Foreskin fibroblast (primary cell): ENCODE measurements at places on chromosomes 7 and 10.

GRCh38 chr10:120735773-120736371 lies 115.3 kb upstream of the WDR11 start:
- DNase-seq, result no peak

DNA sequence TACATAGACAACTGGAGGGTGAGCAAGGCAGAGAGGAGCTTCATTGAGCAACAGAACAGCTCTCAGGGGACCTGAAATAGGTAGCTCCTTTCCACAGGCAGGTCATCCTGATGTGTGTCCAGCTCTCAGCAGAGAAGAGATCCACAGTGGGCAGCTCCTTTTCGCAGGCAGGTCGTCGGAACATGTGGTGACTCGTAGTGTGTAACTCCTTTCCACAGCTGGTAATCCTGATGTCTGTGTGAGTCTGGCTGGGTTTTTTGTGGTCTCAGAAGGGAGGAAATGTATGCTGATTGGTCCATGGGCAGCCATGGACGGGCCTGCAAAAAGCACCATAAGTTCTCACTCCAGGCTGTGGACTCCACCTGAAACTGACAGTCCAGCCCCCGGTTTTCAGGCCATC lies 24.4 kb upstream of the TES start:
- DNase-seq, result no peak

GRCh38 chr10:91010952-91011351 lies 90.1 kb upstream of the ANKRD1 start:
- no peak for DNase-seq

- DNase-seq, result no peak
These were observed 12.8 kb downstream of the OR13A1 start for GRCh38 chr10:45302573-45302972.

- no peak for DNase-seq
These were observed 25.1 kb downstream of the PRKAG2 start for GRCh38 chr7:151851782-151852181.

- DNase-seq, result no peak
These were observed 182.1 kb downstream of the AUTS2 start for GRCh38 chr7:69780379-69780778.

GRCh38 chr10:7157091-7157490 lies 253.7 kb downstream of the SFMBT2 start:
- DNase-seq, result no peak

DNA sequence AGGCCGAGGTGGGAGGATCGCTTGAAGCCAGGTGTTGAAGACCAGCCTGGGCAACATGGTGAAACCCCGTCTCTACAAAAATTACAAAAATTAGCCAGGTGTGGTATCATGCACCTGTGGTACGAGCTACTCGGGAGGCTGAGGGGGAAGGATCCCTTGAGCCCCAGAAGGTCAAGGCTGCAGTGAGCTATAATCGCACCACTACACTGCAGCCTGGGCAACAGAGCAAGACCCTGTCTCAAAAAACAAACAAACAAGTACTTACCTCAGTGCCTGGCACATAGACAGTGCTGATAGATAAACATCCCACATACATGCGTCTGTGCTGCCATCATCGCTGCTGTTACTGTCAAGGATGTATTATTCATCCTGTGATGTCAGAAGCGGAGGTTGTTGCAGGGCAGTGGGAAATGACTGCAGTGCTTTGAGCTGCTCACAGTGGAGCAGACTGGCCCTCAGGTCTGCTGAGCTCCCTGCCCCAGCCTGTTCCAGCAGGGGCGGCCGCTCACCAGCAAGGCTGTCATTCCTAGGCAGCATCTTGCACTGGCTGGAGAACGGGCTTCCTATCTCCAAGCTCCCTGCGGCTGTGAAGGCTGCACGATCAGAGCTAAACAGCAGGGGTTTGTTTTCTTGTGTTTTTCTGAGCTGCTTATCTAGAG lies 18.6 kb downstream of the FOXK1 start:
- DNase-seq, result no peak

GRCh38 chr7:36057323-36057722 lies 95.7 kb upstream of the EEPD1 start:
- DNase-seq, result no peak

DNA sequence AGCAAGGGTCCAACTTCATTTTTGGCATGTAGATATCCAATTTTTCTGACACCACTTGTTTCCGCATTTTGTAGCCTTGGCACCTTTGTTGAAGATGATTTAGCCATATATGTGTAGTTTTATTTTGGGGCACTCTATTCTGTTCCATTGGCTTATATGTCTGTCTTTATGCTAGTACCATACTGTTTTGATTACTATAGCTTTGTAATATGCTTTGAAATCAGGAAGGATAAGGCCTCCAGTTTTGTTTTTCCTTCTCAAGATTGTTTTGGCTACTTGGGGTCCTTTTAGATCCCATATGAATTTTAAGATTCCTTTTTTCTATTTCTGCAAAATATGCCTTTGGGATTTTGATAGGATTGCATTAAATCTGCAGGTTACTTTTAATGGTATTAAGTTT lies 9.5 kb upstream of the BTBD16 start:
- DNase-seq, result no peak

- DNase-seq, result peak; percentile 41
These were observed 115.2 kb upstream of the CDK1 start for GRCh38 chr10:60662917-60663614.

GRCh38 chr7:14962778-14963177 lies 60.2 kb upstream of the DGKB start:
- no peak for DNase-seq

DNA sequence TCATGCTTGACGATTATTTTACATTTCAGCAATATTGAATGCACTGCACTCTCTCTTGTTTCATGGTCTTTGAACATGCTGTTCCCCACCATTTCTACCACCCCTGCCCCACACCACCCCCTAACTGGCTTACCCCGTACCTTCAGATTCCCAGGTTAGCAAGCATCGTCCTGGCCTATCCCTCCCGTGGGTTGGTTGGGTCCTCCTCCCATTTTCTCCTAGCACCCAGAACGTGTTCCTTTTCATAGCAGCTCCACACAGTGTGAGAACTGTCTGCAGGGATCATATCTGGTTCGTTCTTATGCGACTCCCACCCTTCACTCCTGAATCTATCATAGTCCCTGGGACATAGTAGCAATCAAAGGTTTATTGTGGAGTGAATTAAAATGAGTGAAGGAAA lies 48.6 kb downstream of the C10orf90 start:
- no peak for DNase-seq

DNA sequence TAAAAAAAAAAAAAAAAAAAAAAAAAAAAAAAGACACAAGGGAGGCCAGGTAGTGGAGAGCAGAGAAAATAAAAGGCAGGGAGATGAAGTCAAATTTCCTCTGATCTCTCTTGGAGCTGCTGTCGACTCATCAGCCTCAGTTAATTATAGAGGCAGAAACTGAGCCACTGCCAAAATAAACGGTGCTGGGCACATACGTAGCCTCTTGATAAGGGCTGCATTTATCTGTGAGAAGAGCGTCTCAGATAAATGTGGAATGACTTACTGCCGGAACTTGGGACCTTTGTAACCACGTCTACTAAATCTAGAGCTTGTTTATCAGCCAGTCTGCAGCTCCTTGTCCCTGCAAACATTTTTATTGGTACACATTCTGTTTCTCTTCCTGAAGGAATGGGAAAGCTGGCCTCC lies 162.3 kb downstream of the BAMBI start:
- no peak for DNase-seq

- DNase-seq, result no peak
These were observed 11.0 kb upstream of the C10orf143 start for GRCh38 chr10:130121486-130122079.

DNA sequence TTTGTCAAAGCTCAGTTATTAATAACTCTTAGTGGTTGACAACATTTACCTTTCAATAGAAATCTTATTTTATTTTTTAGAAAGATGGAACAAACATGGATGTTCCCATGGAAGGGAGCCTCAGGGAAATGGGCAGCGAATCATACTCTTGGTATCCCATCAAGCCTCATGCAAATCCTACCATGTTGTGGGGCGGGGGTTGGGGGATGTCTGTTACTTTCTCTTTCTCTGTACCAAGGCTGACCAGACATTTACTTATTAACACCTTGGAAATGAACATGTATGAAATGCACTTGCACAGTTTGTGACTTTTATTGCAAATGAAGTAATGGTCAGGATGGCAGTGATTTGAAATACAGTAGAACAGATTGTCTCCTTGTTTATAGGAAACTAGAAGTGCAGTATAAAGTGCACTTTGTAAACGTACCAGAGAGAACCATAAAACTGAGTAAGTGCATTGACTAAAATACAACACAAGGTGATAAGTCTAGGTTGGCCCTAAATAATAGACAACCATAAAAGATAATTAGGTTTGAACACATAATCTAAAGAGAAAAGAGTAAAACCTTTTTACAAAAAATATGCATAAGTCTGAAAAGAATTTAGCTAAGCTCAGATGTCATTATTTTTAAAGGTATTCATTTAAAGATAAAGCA lies 32.4 kb downstream of the SEMA3D start:
- DNase-seq, result no peak

DNA sequence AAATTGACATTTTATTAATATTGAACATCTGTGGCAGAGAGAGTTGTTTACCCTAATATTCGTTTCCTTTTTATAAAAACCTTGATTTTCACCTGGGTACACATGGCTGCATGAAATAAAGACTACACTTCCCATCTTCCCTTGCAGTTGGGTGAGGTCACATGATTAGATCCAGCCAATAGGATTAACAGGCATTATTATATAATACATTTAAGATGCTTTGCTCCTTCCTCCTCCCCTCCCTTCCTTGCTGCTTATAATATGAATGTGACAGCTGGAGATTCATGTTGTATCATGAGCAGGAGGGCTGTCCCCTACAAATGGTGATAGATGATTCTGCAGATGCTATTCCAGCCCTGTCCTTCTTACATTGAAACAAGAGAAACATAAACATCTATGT lies 146.6 kb downstream of the SH2D4B start:
- peak; percentile 2 for DNase-seq

DNA sequence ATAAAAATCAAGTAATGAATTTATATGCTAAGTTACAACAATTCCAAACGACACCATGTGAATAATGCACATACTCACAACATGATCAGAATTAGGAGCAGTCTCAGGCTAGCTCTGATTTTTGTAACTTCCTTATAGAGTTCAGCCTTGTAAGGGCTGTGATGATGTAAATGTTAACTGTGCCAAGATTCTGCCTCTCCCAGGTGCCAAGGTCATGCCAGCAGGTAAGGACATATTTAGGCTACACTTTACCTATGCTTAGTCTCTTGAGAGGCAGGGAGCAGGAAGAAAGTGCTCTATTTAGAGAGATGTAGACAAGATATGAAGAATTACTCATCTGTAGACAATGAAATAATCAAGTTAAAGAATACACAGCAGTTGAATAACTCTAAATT lies 53.6 kb upstream of the AGR3 start:
- DNase-seq, result no peak

DNA sequence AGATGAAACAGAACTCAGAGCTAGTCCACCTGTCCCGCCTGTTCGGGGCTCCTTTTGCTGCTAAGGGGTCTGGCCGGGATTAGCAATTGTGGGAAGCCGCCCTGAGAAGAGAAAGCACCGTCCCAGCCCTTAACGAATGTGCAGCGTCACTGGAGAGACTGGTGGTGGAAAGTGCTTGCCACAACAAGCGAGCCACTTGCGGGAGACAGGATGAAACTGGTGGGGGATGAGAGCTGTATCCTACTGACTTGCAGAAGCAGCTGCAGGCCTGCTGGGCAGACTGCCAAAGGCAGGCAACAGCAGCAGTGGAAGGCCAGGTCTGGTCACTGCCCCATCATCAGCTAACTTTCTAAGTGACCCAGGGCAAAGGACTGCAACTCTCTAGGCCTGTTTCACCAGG lies 95.4 kb downstream of the FAM53B start:
- peak; percentile 76 for DNase-seq

GRCh38 chr10:132163278-132163765 lies 23.4 kb upstream of the DPYSL4 start:
- DNase-seq, result no peak

DNA sequence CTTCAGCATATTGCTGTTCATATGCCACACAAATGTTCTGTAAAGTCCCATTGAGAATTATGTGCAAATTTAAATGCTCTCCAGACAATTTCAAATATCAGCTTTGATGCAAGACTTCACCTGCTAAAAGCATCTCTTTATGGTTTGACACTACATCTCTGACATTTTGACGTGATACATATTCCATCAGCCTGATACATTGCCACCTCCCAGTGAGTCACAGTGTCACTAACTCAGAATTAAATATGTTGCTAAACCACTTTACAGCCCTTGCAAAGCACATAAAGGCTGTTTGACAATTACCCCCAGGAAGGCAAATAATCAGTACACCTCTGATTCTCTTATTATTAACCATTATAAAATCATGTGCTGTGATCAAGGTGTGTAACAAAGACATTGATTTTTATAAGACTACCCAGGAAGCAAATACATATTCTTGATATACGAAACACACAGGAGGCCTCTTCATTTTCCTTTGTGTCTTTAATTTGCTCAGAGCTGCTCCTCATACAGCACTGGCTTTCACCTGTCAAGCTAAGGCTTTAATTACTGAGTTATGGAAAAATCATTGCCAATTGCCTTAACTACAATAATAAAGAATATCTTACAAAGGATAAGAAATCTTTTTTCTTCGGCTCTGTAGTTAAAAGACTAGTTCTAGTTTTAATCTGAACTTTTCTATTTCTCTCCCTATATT lies 547.5 kb upstream of the C7orf33 start:
- no peak for DNase-seq

GRCh38 chr10:71873582-71874211 lies 22.6 kb upstream of the PSAP start:
- DNase-seq, result no peak

- peak; percentile 79 for DNase-seq
These were observed at the start of gene SEMA3E for GRCh38 chr7:83648464-83649241. Gene SEMA3E (minus strand): TSS chr7:83649139.

DNA sequence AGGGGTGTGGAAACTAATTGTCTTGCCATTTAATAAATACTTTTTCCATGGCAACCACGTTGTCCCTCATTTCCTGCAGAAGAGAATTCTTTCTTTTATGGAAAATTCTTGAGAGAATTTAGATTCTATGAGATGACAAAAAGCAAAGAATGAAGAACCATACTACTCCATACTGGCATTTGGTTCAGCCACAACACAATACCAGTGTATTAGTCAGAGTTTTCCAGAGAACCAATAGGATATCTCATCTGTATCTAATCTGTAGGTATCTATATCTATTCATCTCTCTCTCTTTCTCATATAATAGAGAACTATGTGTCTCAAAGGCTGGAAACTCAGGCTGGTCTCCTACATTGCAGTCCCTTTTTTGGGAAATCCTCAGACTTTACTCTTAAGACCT lies 44.6 kb upstream of the NAMPT start:
- no peak for DNase-seq

- no peak for DNase-seq
These were observed 608.8 kb downstream of the PARD3 start for GRCh38 chr10:34206078-34206934.

DNA sequence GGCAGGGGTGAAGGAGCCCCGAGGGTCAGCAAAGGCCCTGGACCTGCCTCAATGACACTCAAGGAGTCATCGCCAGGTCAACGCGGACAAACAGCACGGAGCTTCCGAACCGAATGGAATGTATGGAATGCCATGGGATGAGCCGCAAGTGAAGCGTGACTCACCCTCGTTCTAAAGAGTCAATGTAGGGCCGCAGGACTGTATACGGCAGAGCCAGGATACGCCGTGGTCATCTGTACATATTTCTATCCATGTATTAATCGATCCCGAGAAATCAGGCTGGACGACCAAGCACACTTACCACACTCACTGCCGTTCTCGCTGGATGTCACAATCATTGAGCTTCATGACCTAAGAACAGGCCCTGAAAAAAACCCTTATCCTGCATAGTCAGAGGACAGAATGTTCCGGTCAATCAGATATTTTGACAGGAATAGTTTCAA lies 4.3 kb downstream of the SNX8 start:
- peak; percentile 45 for DNase-seq

GRCh38 chr7:27189295-27189996 lies 4.4 kb upstream of the HOXA11 start:
- DNase-seq, result peak; percentile 82

GRCh38 chr7:158312789-158313188 lies 274.8 kb downstream of the PTPRN2 start:
- DNase-seq, result no peak
